ENCODE measurements at places on chromosomes 5 and 9. TPM values are rescaled to one million over a fixed set of nuclear protein-coding genes. Genes with fewer than 3 reads are reported as not detected.

DNA sequence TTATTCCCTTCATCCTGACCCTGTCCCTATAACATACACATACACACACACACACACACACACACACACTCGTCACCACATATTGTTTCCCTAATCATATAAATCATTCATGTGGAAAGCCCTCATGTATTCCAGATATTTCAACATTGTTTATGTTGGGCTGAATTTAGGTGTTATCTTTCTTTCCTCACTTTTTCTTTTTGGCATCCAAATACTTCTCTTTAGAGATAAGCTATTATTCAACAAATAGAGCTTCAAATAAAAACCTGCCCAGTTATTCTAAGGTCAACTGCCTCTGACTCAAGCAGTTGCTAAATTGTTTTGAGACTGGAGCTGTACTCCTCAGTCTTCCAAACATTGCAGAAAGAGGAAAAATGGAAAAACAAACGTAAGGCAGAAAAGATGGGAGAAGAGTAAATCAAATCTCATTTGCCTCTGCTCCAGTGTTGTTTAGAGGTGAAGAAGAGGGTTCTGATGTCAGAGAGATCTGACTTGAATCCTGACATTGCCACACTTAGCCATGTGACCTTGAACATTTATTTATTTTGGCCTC, 215.7 kb downstream of the GAS1 start:
- no peaks in the 10 kb centered on the region for H3K27me3 ChIP-seq
- H3K36me3 ChIP-seq = no peaks in the 10 kb centered on the region
- H3K4me3 ChIP-seq = no peak overlapping the region
- peaks cover 5% of the 10 kb centered on the region for H3K4me1 ChIP-seq
- no peak for DNase-seq

GRCh38 chr5:78473751-78474150, 113.3 kb downstream of the SCAMP1 start:
- no peaks in the 10 kb centered on the region for H3K36me3 ChIP-seq
- H3K4me3 ChIP-seq = no peak overlapping the region
- DNase-seq = no peak
- no peak overlapping the region for H3K27ac ChIP-seq
- no peaks in the 10 kb centered on the region for H3K27me3 ChIP-seq
- no peaks in the 10 kb centered on the region for H3K4me1 ChIP-seq

Gene REEP2
- 3.5 TPM for total RNA-seq

GRCh38 chr9:69882998-69883565, 62.5 kb downstream of the CFAP95 start:
- no peak for DNase-seq
- H3K27ac ChIP-seq = no peak overlapping the region
- no peak overlapping the region for H3K4me3 ChIP-seq
- no peaks in the 10 kb centered on the region for H3K27me3 ChIP-seq
- H3K4me1 ChIP-seq = no peaks in the 10 kb centered on the region

Gene LRRC19
- total RNA-seq = not detected
